Parietal lobe (tissue), 2 donors: ENCODE measurements at places on chromosomes 1 and 21. TPM values are rescaled to one million over a fixed set of nuclear protein-coding genes. Genes with fewer than 3 reads are reported as not detected.

Gene CAMTA1
- 140 TPM for total RNA-seq

Gene LENEP
- total RNA-seq, result 2.5 TPM

Gene CADM3
- total RNA-seq, result 148 TPM

Gene NES
- 29.7 TPM for total RNA-seq

Gene GPATCH2
- total RNA-seq, result 31.3 TPM

Gene CHRM3
- total RNA-seq, result 71.1 TPM

Gene MIXL1
- total RNA-seq, result not detected

Gene THEM5
- total RNA-seq, result not detected

Gene TSPAN2
- total RNA-seq, result 28.2 TPM

Gene ERICH3
- total RNA-seq, result 36.9 TPM

Gene HSD3B1
- not detected for total RNA-seq

Gene KANK4
- 0.63 TPM for total RNA-seq

Gene LCE1C
- not detected for total RNA-seq

Gene MAP1LC3C
- not detected for total RNA-seq

Gene LINGO4
- not detected for total RNA-seq

Gene FCGR1A
- 5.6 TPM for total RNA-seq

Gene IPP
- 11.6 TPM for total RNA-seq

Gene BARHL2
- total RNA-seq, result not detected

Gene TINAGL1
- total RNA-seq, result 1.6 TPM

Gene CNKSR1
- total RNA-seq, result 7.2 TPM

Gene S100A12
- total RNA-seq, result 1.6 TPM

Gene DLGAP3
- 5.0 TPM for total RNA-seq

Gene OR2L13
- total RNA-seq, result 1.9 TPM

Gene SPRR1B
- not detected for total RNA-seq

Gene CYP4B1
- total RNA-seq, result not detected

Gene BATF3
- 5.3 TPM for total RNA-seq

Gene SIM2
- not detected for total RNA-seq

Gene ZC3H12A
- 0.31 TPM for total RNA-seq

Gene MTFR1L
- total RNA-seq, result 44.4 TPM

Gene SPATA17
- 3.1 TPM for total RNA-seq

Gene FAAH
- total RNA-seq, result 36.0 TPM

Gene GJA8
- total RNA-seq, result not detected

Gene LAMB3
- total RNA-seq, result 1.3 TPM

Gene INTS11
- total RNA-seq, result 69.2 TPM

Gene SH3BGR
- 2.8 TPM for total RNA-seq

Gene DUSP10
- 5.3 TPM for total RNA-seq

Gene OR2T2
- total RNA-seq, result not detected

Gene GPR25
- not detected for total RNA-seq

Gene PTPN14
- total RNA-seq, result 2.2 TPM

Gene FCRLA
- not detected for total RNA-seq

Gene PLPP3
- total RNA-seq, result 33.2 TPM

Gene NR5A2
- total RNA-seq, result not detected
